Neural progenitor cell (in vitro differentiated cells): ENCODE measurements at places on chromosomes 1 and 21.

- no peaks in the 10 kb centered on the region for H3K27me3 ChIP-seq
- no peaks in the 10 kb centered on the region for H3K4me1 ChIP-seq
- H3K36me3 ChIP-seq, result no peaks in the 10 kb centered on the region
- DNase-seq, result no peak
- H3K4me3 ChIP-seq, result no peak overlapping the region
These were observed 52.3 kb downstream of the PAPPA2 start for GRCh38 chr1:176515310-176515709.

GRCh38 chr1:4802024-4802423, 147.6 kb downstream of the AJAP1 start:
- H3K4me3 ChIP-seq, result no peak overlapping the region
- DNase-seq, result no peak

GRCh38 chr1:35932941-35933340, 2.0 kb downstream of the AGO3 start:
- peaks cover 21% of the 10 kb centered on the region for H3K4me1 ChIP-seq
- DNase-seq, result no peak
- H3K36me3 ChIP-seq, result no peaks in the 10 kb centered on the region
- no peak overlapping the region for H3K27ac ChIP-seq

- H3K36me3 ChIP-seq, result no peaks in the 10 kb centered on the region
- H3K27me3 ChIP-seq, result peaks cover 8% of the 10 kb centered on the region
- peaks cover 37% of the 10 kb centered on the region for H3K4me1 ChIP-seq
These were observed 140.9 kb upstream of the ARHGEF16 start for GRCh38 chr1:3313576-3313950.

- no peak for DNase-seq
- H3K27ac ChIP-seq, result no peak overlapping the region
- H3K36me3 ChIP-seq, result no peaks in the 10 kb centered on the region
- H3K4me3 ChIP-seq, result no peak overlapping the region
- no peaks in the 10 kb centered on the region for H3K4me1 ChIP-seq
- no peaks in the 10 kb centered on the region for H3K27me3 ChIP-seq
These were observed 5.3 kb downstream of the KRTAP10-1 start for GRCh38 chr21:44534688-44535087.
